Endothelial cell (in vitro differentiated cells): ENCODE measurements at places on chromosomes 4 and X. TPM values are rescaled to one million over a fixed set of nuclear protein-coding genes. Genes with fewer than 3 reads are reported as not detected.

KLF8 gene
- total RNA-seq: 13.9 TPM

HSPA4L gene
- total RNA-seq: 1.6 TPM

DNA sequence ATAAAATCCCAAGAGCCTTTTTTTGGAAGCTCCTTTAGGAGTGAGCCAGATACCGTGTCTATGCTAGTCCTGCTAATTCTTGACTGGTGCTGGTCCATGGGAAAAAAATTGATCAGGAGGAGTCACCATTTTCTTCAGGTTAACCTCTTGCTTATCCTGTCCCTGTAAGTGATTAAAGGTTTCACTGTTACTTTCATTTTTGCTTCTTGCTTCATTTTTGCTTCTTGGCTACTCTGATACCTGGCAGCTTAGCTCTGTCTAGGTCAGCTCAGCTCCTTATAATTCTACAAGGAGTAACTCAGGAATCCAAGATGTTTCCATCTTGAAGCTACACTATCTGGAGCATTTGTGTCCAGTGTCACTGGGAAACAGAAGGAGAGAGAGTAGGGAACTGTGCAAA lies 45.7 kb downstream of the AFM start:
- no peak for DNase-seq
- H3K27me3 ChIP-seq: no peaks in the 10 kb centered on the region
- no peak overlapping the region for H3K4me3 ChIP-seq
- H3K36me3 ChIP-seq: no peaks in the 10 kb centered on the region

- H3K4me1 ChIP-seq: peaks cover 8% of the 10 kb centered on the region
- no peaks in the 10 kb centered on the region for H3K36me3 ChIP-seq
- no peak for DNase-seq
- H3K4me3 ChIP-seq: no peak overlapping the region
Measured at GRCh38 chrX:101365301-101365795, 16.8 kb upstream of the TIMM8A start.

- H3K4me3 ChIP-seq: peak overlapping the region; percentile 95
- peaks cover 33% of the 10 kb centered on the region for H3K4me1 ChIP-seq
- H3K27ac ChIP-seq: peak overlapping the region; percentile 72
Measured at GRCh38 chr4:16224264-16225166, 1.8 kb downstream of the TAPT1 start.

DNA sequence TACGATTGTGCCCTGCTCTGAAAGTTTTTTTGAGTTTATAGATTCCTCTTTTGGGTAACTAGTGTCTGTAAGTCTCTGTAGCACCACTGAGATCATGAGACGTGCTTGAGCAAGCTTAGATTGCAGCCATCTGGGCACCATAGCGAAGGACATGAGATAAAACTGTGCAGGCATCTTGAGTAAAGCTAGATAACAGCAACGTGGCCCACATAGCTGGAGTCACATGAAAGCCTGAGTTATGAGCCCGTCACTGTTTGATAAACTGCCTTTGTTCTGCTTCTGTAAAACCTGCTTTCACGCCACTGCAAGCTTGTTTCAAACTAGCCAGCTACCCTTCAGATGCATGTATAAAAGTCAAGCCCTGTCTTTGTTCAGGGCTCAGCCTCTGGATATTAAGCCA lies 359.1 kb upstream of the CXorf51A start:
- no peaks in the 10 kb centered on the region for H3K36me3 ChIP-seq
- H3K4me1 ChIP-seq: no peaks in the 10 kb centered on the region
- no peak for DNase-seq
- no peak overlapping the region for H3K4me3 ChIP-seq
- H3K27me3 ChIP-seq: no peaks in the 10 kb centered on the region

DNA sequence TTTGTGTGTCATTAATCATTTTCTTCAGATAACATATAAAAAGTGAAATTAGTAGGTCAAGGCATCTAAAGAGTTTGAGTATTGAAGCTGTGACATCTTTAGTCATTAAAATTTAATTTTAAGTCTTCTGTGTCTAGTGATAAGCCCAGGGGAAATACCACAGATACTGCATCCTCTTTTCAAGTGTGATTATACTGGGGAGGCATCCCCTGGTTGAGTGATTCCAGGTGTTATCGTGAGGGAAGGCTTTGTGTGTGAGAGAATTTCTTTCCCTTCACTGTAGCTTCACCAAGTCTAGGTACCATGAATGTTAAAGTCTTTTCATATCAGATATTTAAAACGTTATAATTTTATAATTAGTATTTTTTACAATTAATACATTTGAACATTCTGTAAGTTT lies 193.4 kb downstream of the FRAS1 start:
- no peaks in the 10 kb centered on the region for H3K27me3 ChIP-seq
- H3K27ac ChIP-seq: peak overlapping the region; percentile 30
- no peak overlapping the region for H3K4me3 ChIP-seq

DNA sequence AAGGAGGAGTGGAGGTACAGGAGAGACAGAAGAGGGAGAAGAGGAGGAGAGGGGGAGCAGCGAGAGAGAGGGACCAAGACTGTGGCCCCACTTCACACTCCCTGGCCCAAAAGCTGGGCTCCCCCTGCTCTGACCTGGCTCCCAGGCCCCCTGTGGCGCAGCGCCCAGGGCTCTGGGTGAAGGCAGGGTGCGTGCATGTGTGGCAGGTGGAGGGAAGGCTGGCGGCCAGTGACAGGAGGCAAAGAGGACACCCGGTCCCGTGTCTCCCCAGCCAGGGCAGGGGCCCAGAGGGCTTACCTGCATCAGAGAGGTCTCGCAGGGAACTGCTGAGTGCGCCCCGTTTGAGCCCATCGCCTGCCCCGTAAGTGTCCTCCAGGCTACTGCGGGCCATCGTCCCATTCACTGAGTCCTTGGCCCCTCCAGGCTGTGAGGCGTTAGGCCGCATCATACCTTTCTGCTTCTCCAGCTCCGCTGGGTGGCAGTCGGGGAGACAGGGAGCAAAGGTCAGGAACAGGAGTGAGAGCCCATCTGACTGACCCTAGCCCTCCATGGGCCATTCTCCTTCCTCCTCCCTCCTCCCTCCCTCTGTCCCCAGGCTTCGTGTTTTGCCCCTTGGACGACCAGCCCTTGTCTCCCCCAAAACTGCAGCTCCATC lies 11.1 kb upstream of the KDM5C start:
- H3K27ac ChIP-seq: no peak overlapping the region
- no peak overlapping the region for H3K4me3 ChIP-seq
- no peaks in the 10 kb centered on the region for H3K4me1 ChIP-seq
- no peak for DNase-seq
- H3K36me3 ChIP-seq: peaks cover 10% of the 10 kb centered on the region

- no peak overlapping the region for H3K27ac ChIP-seq
- H3K4me3 ChIP-seq: no peak overlapping the region
- H3K4me1 ChIP-seq: peaks cover 10% of the 10 kb centered on the region
- H3K27me3 ChIP-seq: peaks cover 4% of the 10 kb centered on the region
- DNase-seq: no peak
- H3K36me3 ChIP-seq: peaks cover under 1% of the 10 kb centered on the region
Measured at GRCh38 chrX:11109968-11110367, 1.2 kb upstream of the HCCS start.

- no peaks in the 10 kb centered on the region for H3K36me3 ChIP-seq
- DNase-seq: no peak
- H3K4me1 ChIP-seq: peaks cover 4% of the 10 kb centered on the region
- H3K4me3 ChIP-seq: peak overlapping the region; percentile 85
Measured at GRCh38 chr4:185470501-185471195, 885 bp downstream of the CCDC110 start.
